Sciatic nerve (tissue), 2 donors: ENCODE measurements at places on chromosomes 1 and 21.
A peak's percentile ranks its signal among the peaks of the same experiment; 100 is the strongest.

GRCh38 chr1:169546087-169546995 is 39.9 kb downstream of the F5 start:
- peak; percentile 59 for DNase-seq

DNA sequence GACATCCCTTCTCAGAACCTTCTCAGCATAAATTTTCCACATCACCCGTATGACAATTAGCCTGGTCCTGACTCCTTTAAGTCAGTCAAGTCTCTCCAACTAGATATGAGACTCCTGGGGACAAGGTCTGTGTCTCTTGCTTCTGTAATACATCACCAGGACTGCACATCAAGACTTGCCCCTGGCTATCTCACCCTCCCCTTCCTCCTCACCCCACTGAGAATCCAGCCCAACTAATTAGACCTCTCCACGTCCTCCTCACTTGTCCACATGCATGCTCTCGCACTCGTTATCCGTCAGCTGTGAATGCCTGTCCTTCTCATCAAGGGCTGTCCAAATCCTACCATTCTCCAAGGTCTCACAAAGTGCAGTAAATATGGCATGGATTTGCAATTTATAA is 542.8 kb downstream of the PTPRU start:
- DNase-seq, result no peak

- no peak for DNase-seq
Observed at GRCh38 chr21:37737996-37738395, 178.3 kb downstream of the KCNJ6 start.

DNA sequence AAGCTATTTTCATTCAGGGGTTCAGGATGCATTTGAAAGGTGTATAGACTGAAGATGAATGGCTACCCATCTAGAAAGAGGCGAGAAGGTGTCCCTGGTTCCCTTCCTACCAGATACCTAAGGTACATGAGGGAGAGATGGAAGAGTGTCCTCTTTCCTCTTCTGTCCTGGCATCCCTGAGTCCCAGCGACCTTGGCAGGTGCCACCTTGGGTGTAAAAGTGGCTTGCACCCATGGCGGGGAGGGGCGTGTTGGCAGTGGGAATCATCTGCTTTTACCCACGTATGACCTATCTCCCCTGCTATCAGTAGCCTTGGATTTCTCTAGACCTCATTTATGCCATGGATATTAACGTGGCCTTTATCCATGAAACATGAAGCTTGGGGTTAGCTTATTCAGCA is 1126.1 kb downstream of the KCNT2 start:
- DNase-seq, result no peak

DNA sequence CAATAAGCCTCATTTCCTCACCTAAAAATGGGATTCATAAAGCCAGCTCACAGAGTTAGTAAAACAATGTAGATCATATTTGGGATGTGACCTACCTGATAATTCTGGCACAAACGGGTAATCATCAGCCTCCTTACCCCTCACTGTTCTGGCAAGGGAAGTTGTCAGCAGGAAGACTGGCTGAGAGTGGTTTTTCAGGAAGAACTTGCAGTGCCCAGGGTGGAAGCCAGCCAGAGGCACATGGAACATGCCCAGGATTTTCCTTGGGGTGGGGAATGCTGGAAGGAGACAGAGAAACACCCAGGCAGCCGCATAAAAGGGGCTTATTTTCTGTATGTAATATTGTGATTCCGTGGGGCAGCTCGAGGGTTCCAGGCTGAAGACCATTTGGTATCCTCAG is 7.7 kb upstream of the SLC5A9 start:
- DNase-seq, result no peak

- DNase-seq, result no peak
Observed at GRCh38 chr1:45299296-45299695, 27.4 kb upstream of the HPDL start.

DNA sequence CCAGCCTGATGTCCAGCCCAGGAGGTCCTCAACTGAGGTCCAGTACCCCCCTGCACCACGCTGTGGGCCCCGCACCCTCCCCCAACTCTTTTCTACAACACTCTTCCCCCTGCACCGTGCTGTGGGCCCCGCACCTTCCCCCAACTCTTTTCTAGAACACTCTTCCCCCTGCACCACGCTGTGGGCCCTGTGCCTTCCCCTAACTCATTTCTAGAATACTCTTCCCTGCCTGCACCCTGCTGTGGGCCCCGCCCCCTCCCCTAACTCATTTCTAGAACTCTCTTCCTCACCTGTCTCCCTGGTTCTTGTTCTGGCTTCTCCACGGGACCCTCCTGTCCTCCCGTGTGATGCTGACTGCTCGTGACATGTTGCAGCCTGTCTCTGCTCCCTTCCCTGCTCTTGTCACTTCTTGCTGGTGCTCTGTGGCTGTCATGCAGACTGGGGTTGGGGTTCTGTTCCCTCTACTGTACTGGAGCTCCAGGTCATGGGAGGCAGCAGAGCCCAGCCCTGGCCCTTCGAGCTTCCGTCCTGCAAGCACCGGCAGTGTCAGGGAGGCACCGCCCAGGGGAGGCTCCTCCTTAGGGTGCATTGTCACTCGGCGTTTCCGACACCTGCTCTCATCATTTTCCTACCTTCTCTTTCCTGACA is 160.1 kb upstream of the COL6A1 start:
- DNase-seq, result no peak

DNA sequence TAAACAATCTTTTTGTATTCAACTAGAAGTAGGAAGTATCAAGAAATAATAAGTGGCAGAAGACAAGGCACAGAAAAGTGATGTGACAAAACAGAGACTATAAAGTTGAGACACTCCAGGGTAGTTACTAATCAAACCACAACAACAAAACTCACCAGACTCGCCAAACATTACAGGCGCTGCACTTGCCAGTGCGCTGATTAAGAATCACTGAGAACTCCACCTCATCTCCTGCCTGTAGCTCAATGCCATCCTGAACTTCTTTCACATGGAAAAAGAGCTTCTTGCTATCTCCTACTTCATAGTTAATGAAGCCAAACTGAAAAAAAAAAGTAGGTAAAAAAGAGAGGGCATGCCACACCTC is 2.8 kb upstream of the NRAS start:
- DNase-seq, result no peak

- DNase-seq, result no peak
Observed at GRCh38 chr21:25176637-25177412, 430.5 kb downstream of the MRPL39 start.

- no peak for DNase-seq
Observed at GRCh38 chr1:214422137-214422671, 129.2 kb downstream of the PTPN14 start.
